ENCODE measurements at places on chromosomes 5 and 9.

DNA sequence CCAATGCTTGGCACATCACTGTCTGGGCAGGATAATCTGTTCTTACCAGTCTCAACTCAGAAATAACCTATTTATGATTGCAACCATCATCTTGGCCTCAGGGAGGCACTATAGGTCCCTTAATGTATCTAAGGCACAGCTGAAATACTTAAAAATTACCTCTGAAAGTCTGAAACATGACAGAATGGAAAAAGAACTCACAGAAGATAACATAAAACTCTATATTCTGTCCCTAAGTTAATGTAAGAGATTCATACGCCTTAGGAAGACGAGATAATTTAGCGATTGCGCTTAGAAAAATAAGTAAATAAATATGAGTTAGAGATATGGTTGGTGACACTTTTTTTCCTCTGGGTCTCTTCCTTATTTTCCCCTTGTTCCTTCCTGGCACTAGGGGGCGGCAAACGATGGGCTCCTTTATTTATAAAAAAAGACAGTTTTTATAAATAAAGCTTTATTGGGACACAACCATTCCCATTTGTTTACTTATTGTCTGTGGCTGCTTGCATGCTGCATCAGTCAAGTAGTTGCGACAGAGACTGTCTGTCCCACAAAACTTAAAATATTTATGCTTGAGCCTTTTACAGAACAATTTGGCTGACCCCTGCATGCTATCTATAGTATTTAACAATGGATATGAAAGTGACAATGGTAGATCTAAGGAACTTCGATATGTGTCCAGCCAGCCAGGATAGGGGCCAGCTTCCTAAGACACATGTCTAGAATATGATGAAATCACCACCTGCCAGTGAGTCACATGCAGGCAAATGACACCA, 79.6 kb downstream of the PDE4D start:
- peak; percentile 75 for DNase-seq

GRCh38 chr5:117682416-117682815, 1107.8 kb upstream of the SEMA6A start:
- no peak for DNase-seq

- no peak for DNase-seq
Measured at GRCh38 chr9:98147582-98147981, 28.6 kb upstream of the TRIM14 start.

DNA sequence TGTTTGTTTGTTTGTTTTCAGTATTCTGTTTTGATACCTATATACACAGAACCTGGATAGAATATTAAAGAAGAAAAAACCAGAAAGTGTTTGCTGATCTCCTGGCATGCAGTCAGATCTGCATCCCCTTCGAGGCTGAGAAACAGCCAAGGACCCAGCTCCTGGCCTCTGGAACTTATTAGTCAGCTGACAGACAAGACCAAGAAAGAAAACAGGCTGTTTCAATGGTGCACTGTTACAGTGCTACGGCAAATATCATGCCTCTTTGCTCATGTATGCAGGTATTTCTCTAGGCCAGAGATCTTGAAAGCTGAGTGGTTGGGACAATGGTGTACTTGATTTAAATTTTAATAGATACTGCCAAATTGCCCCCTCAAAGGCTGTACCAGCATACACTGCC, 95.0 kb downstream of the C5orf15 start:
- DNase-seq = no peak

DNA sequence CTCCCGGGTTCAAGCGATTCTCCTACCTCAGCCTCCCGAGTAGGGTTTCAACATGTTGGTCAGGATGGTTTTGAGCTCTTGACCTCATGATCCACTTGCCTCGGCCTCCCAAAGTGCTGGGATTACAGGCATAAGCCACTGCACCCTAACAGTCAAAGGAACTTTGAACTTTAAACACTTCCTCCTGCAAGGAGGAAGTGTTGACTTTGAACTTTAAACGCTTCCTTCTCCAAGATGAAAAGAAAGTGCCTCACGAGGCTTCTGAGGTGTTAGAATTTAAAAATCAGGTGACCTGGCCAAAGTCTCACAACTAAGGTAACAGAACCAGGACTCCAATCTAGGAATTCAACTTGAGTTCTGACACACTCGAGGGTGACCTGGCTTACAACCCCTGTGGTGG, 150.9 kb downstream of the BRINP1 start:
- no peak for DNase-seq

DNA sequence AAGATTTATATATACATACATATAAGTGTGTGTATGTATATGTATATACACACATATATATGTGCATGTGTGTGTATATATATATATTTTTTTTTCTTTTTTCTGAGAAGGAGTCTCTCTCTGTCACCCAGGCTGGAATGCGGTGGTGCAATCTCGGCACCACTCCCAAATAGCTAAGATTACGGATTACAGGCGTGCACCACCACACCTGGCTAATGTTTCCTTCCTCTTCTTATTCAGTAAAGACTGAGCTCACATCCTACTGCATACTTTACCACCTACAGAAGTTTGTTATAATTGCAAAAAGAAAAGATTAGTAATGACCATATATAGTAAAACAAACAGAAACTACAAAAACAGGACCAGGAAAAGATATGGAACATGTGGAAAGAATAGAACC, 23.1 kb upstream of the ZNF354B start:
- DNase-seq = no peak

DNA sequence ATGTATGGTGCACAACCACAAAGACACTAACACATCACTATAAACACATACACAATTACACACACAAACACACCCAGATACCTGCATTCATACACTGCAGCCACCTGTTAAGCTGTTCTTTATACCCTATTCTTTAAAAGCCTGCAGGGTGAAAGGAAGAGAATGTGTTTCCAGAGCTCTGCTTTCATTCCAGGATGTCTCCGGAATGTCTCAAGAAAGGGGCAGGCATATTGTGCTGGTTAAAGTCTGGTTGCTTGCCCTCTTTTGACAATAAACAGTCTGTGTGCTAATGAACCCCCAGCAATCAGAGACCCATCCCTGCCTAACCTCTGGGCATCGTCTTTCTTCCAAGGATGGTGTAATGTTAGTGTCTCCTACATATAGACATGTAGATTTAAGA, 181.6 kb downstream of the EPB41L4A start:
- no peak for DNase-seq

GRCh38 chr9:130422546-130422945, 22.2 kb upstream of the ASS1 start:
- peak; percentile 51 for DNase-seq

DNA sequence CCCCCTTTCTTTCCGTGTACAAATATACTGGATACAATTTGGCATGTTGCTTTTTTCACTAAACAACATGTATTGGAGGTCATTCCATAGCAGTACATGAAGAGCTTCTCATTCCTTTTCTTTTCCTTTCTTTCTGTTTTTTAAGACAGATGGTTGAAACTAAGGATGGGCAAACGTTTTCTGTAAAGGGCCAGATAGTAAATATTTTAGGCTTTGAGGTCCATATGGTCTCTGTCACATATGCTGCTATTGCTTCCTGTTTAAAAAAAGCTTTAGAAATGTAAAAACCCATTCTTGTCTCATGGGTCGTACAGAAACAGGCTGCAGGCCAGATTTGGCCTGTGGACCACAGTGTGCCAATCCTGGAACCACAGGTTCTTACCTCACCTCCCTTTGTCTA, 160.1 kb downstream of the ACER2 start:
- no peak for DNase-seq

DNA sequence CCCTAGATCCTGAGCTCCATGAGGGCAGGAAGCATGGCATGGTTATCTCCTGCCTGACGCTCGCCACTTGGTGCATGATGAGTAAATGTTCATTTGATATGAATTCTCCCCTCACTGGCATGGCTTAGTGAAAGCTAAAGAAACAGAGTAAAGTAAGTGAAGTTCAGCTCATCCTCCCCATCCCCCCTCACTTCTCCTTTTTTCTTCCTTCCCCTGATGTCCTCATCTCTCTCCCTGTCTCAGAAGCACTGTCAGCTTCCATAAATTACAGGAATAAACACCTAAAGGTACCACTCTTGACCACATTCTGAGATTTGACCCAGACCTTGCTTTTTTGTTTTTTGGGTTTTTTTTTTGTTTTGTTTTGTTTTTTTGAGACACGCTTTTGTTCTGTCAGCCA, 73.3 kb downstream of the SNX18 start:
- DNase-seq = no peak

DNA sequence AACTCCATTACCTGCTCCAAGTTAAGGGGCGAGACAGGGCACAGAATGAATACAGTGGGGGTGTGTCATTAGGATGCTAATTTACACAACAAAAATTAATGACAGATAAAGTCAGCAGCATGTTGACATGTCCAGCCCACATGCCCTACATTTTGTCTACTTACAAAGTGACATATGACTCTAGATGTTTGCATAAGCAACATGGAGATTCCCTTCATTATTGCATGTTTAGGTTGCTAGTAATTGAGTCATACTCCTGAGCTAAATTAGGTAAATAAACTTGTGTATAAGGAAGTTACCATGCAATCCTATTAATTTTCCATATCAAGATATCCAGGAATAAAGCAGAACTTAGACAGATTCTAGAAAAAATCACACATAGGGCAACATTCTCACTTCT, 232.2 kb downstream of the PDE4D start:
- no peak for DNase-seq

DNA sequence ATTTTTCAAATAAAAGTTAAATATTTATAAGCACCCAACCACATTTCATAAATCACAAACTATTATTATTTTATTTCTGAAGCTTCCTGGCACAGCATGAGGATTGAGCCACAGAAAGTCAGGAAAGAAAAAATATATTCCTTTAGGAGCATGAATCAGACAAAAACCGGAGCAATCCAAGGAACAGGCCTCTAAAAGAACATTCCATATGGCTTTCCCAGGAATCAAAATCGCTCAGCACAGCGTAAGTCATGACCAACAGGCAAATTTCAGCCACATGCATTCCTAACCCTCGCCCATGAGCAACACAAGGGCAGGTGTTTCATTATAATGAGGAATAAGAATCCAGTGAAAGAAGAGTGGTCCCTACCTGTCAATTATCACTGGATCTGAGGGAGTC, 26.7 kb downstream of the EBF1 start:
- no peak for DNase-seq

DNA sequence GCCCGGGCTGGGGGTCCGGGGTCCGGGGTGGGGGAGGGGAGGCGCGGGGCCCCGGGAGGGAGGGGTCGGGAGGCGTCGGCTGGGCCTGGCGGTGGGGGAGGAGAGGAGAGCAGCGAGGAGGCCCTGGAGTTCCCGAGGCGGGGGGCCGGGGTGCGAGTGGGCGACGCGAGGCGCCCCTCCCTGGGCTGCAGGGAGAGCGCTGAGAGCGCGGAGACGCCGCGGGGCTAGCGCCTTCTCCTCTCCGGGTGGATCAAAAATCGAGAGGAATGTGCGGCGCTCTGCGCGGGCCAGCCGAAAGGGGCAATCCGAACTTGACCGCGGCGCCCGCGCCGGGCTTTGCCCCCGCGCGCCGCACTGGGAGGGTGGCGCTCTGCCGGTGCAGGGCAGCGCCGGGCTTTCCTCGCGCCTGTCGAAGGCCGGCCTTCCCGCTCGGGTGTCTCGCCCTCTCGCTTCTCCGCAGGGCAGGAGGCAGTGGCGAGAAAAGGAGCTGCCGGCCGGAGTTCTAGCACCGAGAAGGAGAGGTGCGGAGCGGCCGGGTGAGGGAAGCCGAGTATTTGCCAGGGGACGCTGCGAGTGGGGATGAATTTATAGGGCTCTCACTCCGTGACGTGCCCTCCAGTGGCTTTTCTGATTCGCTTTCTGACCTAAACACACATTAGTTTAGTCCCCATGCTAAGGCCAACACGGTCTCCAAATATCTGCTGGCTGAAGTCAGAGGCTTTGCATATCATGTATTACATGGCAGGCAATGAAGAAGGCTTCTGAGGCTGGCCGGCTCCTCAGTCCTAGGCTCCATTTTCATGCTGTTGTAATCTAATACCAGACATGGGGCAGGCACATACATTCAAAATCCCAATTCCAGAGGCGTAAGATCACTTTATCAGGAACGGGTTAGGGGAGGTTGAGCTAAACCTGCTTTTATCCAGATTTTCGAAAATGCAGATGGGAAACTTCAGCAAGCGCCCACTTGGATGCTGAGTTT, 503 bp upstream of the GDNF start:
- DNase-seq = peak; percentile 95

GRCh38 chr5:54867310-54867944, 118.0 kb downstream of the ESM1 start:
- peak; percentile 88 for DNase-seq

Measured in osteoblast (primary cell).